Esophagus squamous epithelium (tissue), 5 donors: ENCODE measurements at places on chromosomes 6 and 20.

- DNase-seq: no peak
These were observed 63.8 kb upstream of the BMP2 start for GRCh38 chr20:6703656-6704055.

DNA sequence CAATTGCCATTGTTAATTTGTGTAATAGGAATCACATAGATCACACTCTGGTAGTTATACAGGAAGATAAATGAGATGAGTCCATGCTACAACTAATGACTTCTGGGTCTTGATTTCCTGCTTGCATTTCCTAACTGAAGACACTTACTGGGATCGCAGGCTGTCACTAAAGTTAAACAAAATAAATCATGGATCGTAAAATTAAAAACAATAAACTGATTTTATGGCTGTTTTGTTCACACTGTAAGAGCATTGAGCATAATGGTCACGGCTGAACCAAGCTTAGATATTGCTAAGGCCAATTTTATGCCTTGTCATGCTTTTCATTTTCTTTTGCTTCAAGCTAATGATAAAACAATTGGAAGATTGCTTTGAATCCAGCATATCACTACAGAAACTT, 332.5 kb upstream of the CITED2 start:
- DNase-seq: no peak

DNA sequence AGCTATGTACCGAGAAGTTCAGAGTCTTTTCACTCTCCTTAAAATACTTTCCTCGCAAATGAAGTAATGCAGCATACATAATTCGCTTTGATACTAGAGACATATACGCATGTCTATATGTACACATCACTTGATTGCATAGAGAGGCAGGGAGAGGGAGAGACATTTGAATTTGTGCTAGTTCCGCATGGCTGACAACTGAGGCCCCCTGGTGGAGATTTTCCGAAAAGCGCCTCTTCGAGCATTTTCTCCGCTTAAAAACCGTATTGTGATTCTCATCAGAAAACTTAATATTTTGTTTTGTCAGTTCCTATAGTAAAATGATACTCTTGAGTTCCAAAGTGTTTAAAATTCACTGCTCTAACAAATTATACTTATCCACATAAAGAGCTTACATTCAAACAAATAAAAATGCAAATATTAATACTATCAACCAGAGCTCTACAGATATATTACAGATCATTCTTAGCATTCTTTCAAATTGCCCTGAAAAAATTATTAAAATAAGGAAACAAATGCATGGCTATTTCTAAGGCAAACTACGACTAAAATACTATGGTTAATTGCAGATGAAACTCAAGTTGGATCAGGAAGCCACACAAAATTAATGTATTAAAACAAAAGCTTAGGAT, 637 bp downstream of the MYLK4 start:
- DNase-seq: no peak

DNA sequence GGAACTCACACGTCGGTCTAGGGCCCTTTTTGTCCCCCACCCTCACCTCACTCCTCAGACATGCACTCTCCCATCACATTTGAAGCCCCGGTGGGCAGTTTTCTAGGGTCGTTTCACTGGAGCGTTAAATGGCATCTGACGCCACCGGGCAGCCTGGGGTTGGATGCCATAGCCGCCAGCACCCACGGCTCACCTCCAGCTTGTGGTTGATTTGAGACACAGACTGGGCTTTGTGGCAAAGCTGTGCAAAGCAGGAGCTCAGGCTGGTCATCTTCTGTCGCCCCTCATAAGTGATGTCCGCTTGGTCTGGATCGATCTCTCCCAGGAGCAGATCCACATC, 530 bp downstream of the GOPC start:
- no peak for DNase-seq

GRCh38 chr6:37882724-37883413, 63.3 kb downstream of the ZFAND3 start:
- no peak for DNase-seq

DNA sequence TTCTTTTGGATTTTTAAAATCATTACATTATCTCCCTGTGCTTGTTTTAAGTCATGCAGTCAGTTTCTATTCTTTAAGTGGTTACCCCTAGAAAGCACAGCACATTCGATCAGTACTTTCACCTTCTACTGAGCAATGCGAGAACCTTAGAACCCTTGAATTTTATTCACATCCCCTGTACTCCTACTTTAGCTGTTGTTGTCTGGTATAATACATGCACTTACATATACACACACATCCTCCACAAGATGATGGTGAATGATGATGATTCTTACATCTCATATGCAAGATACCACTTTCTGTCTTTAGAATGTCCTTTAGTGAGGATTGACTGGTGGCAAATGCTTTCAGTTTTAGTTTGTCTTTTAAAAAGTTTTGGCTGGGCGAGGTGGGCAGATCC, 5.7 kb downstream of the CDC40 start:
- no peak for DNase-seq

- no peak for DNase-seq
These were observed 234.3 kb downstream of the UTRN start for GRCh38 chr6:144519426-144519825.

DNA sequence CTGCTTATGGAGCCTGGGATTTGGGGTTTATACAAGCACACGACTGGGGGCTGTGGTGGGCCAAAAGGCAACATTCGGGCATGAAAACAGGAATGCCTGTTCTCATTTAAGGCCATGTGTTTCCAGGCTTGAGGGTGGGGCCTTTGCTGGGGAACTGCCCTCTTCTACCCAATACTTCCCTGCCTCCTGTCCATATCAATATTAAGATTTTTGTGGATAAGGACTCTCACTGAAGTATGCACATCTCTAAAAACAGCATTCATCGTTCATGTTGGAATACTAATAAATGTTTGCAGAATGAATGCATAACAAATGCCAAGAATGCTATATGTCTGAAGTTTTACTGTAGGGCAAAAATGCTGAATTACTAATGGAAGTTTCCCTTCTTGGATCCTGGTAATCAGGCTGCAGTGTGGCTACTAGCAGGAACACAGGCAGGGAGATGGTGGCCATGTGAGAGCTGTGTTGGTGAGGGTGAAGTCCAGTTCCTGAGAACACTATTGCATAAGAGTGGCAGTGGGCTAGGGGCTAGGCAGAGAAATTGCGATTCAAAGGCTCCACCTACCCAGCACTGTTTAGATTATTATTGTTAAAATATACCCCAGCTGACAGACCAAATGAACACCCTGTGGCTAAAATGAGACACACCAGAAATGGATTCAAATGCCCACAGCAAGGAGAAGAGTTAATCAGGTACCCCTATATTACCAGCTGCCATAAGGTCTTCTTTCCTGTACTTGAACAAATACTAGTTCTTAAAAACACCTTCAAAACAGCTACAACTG, 644.3 kb downstream of the EPM2A start:
- DNase-seq: no peak

DNA sequence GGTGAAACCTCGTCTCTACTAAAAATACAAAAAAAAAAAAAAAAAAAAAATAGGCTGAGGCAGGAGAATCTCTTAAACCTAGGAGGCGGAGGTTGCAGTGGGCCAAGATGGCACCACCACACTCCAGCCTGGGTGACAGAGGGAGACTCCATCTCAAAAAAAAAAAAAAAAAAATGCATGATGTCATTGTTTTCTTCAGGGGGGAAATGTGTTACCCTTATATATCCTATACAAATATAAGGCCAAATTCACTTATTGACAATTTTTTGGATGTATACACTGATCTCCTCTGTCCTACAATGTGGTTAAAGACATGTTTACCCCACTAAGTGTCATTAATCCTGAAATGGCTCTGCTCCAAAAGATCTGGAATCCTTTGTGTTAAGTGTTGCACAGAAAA, 73.1 kb downstream of the TPBG start:
- no peak for DNase-seq

DNA sequence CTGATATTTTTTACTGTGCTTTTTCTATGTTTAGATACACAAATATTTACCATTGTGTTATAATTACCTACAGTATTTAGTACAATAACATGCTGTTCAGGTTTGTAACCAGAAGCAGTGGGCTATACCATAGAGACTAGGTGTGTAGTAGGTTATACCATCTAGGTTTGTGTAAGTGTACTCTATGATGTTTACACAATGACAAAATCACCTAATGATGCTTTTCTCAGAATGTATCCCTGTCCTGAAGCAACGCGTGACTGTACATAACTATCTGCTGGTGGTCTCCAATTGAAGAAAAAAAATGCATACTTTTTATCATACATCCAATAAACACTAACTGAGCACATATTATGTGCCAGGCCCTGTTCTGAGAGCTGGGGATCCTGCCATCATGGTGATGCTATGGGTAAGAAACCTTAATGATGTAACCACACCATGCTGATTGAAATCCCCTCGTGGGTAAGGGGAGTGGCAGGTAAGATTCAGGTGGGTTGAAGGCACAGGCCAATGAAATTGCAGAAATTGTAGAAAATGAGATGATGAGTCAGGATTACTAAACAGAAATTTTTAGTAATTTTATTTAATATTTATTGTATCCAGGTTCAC, 76.8 kb downstream of the FYN start:
- DNase-seq: no peak

DNA sequence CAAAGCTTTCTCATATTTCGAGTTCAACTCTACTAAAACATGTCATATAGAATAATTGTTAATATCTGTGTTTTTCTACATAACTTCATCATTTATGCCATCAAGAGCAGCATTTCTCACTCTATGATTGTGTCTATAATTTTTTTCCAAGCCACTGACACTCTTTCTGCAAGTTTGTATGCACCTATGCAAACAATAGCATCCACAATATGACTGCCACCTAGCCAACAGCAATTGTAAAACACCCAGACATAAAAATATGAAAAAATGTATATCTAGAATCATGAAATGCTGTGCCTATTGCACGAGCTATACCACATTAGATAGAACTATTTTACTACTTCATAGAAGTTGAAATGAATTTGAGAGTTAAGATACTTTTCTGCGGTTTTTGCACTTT, 286.5 kb upstream of the MARCKS start:
- no peak for DNase-seq

- DNase-seq: no peak
These were observed 45.9 kb upstream of the ZNFX1 start for GRCh38 chr20:49323622-49324238.

- DNase-seq: no peak
These were observed 21.0 kb downstream of the RIPOR3 start for GRCh38 chr20:50670126-50670862.

DNA sequence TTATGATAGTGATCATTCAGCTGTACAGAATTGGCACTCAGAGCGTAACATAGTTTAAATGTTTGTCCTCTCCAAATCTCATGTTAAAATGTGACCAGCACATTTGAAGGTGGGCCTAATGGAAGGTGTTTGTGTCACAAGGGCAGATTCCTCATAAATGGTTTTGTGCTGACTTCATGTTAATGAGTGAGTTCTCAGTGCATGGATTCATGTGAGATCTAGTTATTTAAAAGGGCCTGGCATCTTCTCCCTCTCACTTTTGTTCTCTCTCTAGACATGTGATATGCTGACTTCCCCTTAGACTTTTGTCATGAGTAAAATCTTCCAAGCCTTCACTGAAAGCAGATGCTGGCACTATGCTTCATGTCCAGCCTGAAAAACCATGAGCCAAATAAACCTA, 452.4 kb upstream of the PTCHD4 start:
- DNase-seq: no peak

DNA sequence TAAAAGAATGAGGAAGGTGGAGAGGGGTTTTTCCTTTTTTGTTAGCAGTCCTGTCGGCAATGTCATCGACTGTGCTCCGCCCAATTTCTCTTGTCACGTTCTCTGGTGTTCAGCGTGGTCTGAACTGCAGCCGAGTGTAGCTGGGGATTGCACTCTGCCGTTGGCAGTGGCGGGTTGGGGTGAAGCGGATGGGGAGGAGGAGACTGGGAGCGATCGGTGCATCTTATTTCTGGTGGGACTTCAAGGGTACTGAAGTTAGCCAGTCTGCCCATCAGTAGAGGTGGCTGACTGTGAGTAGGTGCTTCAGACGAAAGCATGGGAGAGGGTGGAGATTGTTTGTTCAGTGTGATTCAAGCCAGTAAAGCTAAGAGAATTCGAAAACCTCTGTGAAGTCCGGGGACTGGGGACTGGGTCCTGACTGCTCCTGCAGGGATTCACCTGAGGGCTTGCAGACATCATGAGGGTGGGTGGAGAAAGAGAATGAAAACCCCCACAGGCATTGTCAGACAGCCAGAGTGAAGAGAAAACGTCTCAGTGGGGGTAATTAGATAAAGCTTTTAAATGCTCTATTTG, 5.1 kb downstream of the RREB1 start:
- DNase-seq: no peak
